ENCODE measurements at places on chromosomes 5 and 9. TPM values are rescaled to one million over a fixed set of nuclear protein-coding genes. Genes with fewer than 3 reads are reported as not detected.
A peak's percentile ranks its signal among the peaks of the same experiment; 100 is the strongest.

DNA sequence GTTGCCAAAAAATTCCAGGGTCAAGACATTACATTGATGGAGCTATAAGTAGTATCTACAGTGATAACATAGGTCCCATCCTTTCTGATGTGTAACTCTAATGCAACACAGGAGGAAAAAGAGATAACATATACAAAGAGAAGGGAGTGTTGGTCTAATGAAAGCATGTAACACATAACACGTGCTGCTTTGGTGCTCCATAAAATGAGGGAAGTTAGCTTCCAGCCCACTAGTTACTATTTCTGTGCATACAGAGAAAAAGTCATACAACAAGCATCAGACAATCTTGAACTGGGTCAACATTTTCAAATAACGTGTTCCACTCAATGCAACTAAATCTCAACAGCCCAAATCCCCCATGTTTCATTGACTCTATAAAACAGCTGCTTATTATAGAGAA lies 11.7 kb downstream of the MLLT3 start:
- H3K27me3 ChIP-seq, result no peaks in the 10 kb centered on the region
- H3K4me1 ChIP-seq, result peaks cover 11% of the 10 kb centered on the region
- H3K27ac ChIP-seq, result no peak overlapping the region
- no peak for DNase-seq

PCDHA9 gene
- 0.29 TPM for total RNA-seq

NUTM2G gene
- total RNA-seq, result not detected

DNA sequence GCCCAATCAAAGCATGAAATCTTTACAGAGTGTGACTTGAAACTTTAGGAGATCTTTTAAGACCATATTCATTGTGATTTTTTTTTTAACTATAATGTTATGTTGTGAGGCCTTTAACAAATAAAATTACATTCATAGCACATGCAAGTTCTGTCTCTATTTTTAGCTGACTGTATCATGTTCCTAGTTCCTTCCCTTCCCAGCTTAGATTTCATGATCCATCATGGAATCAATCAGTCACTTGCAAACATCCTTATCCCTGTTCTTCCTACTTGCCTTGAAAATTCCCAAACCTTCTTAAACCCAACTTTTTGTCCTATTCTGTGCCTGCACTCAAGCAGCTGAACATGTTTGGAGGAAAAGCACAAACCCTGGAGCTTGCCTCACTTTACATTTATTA lies 141.8 kb downstream of the DMXL1 start:
- H3K27me3 ChIP-seq, result no peaks in the 10 kb centered on the region
- no peak overlapping the region for H3K4me3 ChIP-seq
- H3K36me3 ChIP-seq, result no peaks in the 10 kb centered on the region
- no peaks in the 10 kb centered on the region for H3K4me1 ChIP-seq
- DNase-seq, result no peak

- DNase-seq, result no peak
- H3K27me3 ChIP-seq, result peaks cover 14% of the 10 kb centered on the region
- no peaks in the 10 kb centered on the region for H3K36me3 ChIP-seq
- H3K4me1 ChIP-seq, result peaks cover 7% of the 10 kb centered on the region
- H3K27ac ChIP-seq, result peak overlapping the region; percentile 12
These were observed 24.0 kb upstream of the SLC9A3 start for GRCh38 chr5:548256-548655.

DNA sequence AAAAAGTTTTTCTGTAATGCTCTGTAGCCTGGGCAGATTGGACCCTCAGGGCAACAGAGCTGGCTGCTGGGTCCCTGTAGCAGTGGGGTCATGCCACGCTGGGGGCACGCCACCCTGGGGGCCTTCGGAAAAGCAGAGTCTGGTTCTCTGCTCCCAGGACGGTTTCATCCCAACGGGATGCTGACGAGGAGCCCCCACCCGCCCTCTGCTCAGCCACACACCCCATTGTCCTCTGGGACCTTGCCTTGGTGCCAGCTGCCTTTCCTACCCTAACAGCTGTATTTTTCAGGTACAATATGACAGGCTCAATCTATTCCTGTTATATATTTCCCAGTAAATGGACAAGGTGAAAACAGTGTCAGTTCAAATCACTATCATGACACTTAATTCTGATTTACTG lies 29.0 kb upstream of the MVB12B start:
- H3K27me3 ChIP-seq, result peaks cover 26% of the 10 kb centered on the region
- no peak overlapping the region for H3K27ac ChIP-seq
- DNase-seq, result no peak
- no peak overlapping the region for H3K4me3 ChIP-seq
